Liver (tissue), 10 donors: ENCODE measurements at places on chromosomes 6 and 20.

GRCh38 chr6:83117802-83118201, 50.3 kb downstream of the DOP1A start:
- no peak for DNase-seq

- DNase-seq: no peak
These were observed 20.2 kb upstream of the SLC22A7 start for GRCh38 chr6:43277643-43278523.

DNA sequence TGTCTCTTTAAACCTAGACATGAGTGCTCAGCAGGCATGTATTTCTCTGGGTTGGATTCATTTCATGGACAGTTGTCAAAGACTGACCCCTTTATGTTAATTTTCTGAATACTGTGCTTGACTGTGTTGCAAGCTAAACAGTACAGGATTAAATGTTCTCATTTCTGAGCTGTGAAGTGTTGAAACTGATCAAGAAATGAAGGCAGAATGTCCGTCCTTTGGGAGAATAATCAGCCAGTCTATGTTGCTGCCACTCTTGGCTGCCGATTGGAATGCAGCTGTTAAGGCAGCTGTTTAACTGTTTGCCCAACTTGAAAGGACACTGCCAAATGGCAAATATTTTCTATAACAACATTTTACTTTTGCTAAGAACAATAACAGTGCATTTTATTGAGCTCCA, 87.3 kb downstream of the CEP57L1 start:
- no peak for DNase-seq

DNA sequence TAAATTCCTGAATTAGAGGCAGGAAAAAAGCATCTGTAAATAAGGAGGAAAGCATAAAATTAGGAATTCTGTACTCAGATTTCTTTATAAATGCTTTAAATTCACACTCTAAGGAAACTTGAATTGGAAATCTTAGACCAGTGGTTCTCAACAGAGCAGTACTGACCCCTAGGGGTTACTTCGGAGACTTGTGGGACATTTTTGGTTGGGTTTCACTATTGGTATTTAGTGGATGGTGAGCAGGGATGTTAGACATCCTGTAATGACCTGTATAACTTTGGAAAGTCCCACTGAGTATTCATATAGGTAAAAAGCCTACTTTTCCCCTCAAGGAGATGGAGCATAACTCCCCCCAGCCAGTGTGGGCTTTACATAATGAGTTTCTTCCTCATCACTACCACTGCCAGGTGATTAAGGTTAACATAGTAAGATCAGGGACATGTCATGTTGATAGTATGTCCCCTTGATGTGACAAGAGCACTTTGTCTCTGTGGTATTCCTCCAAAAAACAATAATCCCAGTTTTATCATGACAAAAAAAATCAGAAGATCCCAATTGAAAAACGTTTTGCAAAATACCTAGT, 31.0 kb downstream of the GLO1 start:
- DNase-seq: no peak

GRCh38 chr6:109977791-109978173, 329 bp upstream of the GPR6 start:
- no peak for DNase-seq

DNA sequence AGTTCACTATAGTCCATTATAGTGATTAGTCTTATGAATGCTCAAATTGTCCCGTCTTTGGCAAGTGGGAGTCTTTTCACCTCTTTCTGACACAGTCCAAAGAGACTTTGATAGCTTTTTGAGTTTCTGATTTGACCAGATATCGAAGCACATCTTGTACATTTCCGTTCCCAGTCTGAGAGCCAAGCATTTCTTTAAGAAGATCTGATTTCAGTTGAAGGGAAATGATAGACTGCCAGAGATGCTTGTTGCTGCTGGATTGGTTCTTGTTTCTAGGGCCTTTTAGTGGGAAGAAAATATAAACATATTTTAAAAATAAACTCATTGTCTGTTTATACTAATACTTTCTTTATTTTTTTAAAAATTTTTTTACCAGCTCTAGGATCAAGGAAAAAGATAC, 54.1 kb upstream of the IER3 start:
- no peak for DNase-seq

DNA sequence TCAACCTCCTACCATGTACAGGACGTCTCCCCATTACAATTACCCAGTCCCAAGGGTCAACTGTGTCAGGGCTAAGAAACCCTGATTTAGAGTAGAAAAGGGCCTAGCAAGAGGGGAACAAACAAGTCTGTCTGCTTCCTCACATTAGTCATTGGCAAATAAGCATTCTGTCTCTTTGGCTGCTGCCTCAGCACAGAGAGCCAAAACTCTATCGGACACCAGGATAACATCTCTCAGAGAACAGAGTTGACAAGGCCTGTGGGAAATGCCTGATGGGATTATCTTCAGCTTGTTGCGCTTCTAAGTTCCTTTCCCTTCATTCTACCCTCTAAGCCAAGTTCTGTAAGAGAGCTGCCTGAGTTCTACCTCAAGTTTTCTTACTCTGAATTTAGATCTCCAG, 19.0 kb upstream of the VSX1 start:
- DNase-seq: no peak

DNA sequence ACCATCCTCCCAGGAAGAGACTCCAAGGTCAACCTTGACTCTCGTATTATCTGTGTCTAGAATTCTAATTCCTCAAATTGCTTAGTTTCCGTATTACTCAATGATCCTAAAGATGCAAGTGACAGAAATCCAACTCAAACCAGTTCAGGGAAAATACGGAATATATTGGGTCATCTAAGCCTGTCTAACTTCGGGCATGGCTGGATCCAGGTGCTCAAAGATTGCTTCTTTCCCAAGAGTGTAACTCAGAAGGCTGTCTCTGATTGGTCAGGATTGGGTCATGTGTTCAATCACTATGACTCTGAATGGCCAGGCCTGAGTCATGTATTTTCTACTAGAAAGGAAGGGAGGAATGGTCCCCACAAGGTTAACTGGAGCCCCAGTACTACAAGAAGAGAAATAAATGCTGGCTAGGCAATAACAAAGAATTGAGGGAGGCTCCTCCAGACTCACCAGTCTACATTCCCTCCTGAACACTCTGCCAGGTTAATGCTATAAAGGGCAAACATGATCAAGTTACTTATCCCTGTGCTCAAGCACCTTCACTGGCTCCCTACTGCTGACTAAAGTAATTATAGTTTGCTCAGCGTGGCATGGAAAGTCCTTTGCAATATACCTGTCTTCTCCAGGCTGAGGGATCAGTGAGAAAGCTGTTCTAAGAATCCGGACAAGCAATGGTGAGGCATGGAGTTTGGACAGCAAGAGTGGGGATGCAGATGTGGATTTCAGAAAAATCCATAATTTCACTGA, 15.4 kb upstream of the PREX1 start:
- DNase-seq: no peak
